Cerebellar cortex (tissue), 1 donor: ENCODE measurements at places on chromosomes 6 and 20.

DNA sequence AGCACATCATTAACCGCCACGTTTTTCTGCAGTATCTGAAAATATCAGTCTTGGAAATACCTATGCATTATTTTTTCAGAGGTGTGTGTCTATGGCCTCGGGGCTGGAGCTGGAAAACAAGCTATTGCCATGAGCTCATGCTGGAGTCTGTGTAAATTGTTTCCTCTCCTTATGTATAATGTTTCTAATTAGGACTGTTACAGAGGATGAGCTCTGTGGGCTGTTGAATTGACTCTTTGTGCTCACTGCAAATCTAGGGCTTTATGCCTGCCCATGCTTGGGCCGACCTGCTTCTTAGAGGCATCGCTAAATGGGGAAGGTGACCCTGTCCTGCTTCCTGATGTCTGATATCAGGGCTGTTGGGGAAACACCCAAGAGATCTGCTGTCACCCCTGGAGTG, 80.8 kb upstream of the SLC22A16 start:
- no peak for DNase-seq

DNA sequence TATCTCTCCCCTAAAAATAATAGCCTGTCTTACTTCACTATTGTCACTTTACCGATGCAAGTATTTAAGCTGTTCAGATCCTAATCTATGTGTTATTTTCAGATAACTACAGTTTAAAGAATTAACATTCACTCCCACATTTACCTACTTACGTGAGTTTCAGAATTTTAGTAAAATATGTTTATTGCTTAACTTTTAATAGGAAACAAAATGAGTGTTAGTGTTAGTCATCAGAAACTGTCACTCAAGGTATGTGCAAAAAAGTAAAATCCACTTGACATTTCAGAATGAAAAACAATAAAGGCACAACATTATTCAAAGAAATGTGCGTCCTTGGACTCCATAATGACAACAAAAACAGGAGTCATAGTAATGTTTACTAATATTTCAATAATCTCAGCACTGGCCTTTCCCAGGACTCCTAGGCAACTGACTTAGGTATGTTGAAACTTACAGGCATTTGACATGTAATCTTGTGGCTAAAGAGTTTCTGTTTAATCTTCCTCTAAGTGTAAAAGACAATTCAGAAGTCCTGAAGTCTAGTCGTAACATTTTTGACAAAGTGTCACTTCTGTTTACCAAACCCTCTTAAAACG, 4.5 kb downstream of the ATXN1 start:
- DNase-seq, result no peak

- no peak for DNase-seq
Measured at GRCh38 chr6:44074813-44075646, 52.2 kb downstream of the MRPL14 start.

DNA sequence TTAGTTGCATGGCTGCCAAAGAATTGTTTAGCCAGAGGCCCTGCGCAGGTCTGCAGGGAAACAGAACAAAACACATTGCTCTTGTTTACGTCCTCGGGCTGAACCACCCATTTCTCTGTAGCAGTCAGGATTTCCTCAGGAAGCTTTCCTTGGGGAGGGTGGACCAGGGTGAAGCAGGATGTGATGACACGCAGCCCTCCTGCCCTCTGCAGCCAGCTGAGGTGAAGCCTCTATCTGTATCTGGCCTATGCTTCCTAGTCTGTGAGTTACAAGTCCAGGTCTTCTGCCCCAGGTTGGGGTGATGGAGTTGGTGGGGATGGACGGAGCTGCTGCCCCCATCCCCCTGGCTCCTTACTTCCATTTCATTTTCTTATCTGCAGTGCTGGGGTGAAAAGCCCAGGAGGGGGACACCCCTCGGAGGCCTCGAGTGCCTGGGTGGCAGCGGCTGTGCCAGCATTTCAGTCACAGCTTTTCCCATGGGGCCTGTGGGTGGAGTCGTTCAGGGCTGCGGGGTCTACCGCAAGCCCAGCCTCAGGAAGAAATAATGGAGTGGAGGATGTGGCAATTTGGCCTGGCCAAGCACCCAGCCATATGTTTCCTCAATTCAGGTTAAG, 24.9 kb downstream of the SASH1 start:
- DNase-seq, result no peak

GRCh38 chr6:134435814-134436280, 117.9 kb upstream of the SGK1 start:
- DNase-seq, result no peak

GRCh38 chr20:33669873-33670640, 3.3 kb downstream of the ACTL10 start:
- no peak for DNase-seq

DNA sequence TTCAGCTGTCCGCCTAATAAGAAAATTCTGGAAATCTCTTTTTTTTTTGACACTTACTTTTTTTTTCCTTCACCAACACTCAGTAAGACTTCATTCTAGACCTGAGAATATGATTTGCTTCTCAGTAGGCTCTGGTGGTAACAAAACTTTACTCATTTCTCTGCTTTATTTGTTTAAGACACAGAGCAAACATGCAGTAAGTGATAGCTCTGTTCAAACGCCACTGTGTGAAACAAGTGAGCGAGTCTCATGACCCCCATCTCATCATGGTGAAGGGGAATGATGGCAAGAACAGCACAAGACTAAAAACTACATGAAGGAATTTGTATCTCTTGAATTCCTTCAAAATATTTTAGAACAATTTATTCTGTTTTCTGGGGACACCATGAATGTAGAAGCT, 541.6 kb upstream of the POU3F2 start:
- no peak for DNase-seq

GRCh38 chr6:13427801-13428582, 59.4 kb downstream of the GFOD1 start:
- no peak for DNase-seq

GRCh38 chr6:121771937-121772720, 336.7 kb downstream of the GJA1 start:
- no peak for DNase-seq

GRCh38 chr20:10501402-10501801, 66.3 kb downstream of the SLX4IP start:
- DNase-seq, result peak; percentile 16

GRCh38 chr6:111080698-111081097, 6.6 kb upstream of the SLC16A10 start:
- no peak for DNase-seq

GRCh38 chr6:64049736-64050135, 414.1 kb downstream of the PHF3 start:
- no peak for DNase-seq

- no peak for DNase-seq
Measured at GRCh38 chr20:8408587-8409307, 276.7 kb downstream of the PLCB1 start.

- DNase-seq, result no peak
Measured at GRCh38 chr6:33616913-33617312, 4.2 kb upstream of the ITPR3 start.

DNA sequence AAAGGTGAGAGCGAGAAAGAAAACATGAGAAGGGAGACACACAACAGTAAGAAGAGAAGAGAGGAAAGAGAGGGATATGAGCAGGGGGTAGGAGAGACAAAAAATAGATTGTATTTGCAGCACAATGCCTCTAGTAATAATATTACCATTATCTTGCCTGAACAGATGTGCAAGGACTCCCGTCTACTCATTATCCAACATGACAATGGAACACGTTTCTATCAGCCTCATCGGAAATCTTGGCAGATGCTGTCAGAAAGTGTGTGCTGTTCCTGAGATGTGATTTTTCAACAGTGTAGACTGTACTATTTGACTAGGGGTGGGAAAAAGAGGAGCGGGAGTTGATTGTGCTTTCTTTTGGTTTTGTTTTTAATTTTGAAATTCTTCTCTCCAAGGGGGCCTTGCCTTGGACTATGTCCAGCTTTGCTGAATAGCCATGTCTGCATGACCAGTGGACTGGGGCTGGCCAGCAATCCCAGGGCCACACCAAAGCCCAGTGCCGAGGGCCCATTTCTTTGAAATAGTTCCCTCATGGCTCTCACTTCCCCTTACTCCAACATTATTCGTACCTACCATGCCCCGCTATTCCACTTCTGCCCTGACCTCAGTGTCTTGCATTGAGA, 11.3 kb upstream of the TRAM2 start:
- no peak for DNase-seq

DNA sequence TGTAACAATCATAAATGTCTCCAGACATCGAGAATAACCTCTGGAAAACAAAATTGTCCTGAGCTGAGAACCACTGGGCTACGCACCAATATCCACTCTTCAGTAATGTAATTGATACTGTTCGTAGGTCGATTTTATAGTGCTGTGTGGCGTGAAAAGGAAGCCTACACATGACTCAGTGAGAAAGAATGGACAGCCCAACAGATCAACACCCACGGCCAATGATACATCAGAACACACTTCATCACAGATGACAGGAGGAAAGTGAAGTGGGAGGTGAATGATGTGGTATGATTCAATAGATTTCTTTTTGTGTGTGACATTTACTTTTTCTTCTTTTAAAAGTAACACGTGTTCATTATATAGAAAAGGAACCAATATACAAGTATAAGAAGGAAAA, 93.5 kb downstream of the RPS12 start:
- DNase-seq, result no peak

GRCh38 chr20:10565191-10565921, 108.4 kb downstream of the JAG1 start:
- DNase-seq, result no peak

- no peak for DNase-seq
Measured at GRCh38 chr6:116542426-116542825, 3.1 kb downstream of the TRAPPC3L start.

GRCh38 chr6:135008072-135008940, 46.3 kb downstream of the HBS1L start:
- DNase-seq, result no peak

- DNase-seq, result peak; percentile 73
Measured at GRCh38 chr6:87151781-87152525, 3.4 kb upstream of the ZNF292 start.

- DNase-seq, result no peak
Measured at GRCh38 chr6:104505838-104506237, 353.9 kb downstream of the HACE1 start.

GRCh38 chr6:137472641-137473137, 21.5 kb downstream of the OLIG3 start:
- no peak for DNase-seq

- no peak for DNase-seq
Measured at GRCh38 chr20:53975761-53976160, 94.6 kb downstream of the BCAS1 start.

DNA sequence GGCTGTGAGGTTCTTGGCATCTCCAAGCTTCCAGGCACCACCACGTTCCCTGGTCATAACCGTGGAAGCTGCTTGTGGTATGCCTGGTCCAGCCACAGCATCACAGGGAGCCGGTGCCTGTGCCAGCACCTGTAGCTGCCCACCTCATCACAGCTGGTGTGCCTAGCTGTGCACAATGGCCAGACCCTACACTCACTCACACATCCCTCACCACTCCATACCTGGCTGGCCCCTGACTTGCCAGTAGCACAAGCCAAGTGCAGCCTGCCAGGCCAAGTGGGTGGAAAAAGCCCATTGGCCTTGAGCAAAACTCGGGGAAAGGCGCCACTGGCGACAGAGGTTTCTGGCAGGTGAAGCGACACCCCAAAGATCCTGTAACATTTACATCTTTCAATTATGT, 192.3 kb upstream of the MANEA start:
- no peak for DNase-seq

DNA sequence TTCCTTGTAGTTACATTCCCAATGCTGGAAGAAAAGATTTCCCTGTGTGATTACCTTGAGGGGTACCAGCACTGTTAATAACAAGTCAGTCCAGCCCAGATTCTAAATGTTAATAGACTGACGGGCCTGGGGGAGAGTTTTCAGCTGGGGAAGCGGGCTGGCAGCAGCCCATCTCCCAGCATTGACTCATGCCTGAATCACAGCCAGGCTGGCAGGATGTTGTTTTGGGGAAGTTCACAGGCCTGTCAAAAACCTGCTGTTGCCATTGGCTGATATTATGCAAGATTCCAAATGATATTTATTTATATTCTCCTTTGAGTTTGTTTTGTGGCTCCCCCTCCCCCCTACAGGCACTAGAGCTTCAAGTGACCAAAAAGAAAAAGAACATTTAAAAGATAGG, 213.9 kb upstream of the CNR1 start:
- DNase-seq, result peak; percentile 92

DNA sequence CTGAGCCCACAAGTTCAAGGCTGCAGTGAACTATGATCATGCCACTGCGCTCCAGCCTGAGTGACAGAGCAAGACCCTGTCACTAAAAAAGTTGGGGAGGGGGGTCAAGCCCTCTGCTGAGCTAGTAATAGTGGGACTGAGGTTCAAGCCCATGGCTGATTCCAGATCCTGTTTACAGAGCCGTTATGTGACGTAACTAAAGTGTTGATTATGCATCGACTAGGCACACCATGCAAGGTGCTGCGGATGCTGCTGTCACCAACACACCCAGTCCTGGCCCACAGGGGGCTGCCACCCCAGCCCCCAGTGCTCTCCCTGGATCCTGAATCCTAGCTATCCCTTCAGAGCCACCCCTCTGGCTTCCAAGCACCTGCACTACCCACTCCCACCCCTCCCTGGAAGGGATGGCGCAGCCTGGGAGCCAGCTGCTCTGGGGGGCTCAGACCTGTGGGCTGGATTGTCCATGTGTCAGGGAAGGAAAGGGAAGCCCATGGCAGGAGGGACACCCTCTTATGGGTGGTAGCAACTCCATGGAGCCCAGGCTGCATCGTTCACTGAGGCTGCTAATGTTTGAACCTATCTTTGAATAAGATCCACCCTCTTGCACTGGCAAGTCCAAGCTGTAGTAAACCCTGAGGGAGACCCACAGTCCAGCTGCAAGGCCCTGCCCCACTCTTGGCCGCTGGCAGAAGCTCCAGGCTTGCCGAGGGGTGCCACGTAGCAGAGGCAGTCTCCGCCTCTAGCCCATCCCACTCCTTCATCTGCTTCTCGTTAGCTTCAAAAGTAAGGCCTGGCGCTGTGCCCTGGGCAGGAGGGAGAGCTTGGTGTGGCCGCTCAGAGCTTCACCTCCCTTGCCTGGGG, 95.0 kb downstream of the SNX5 start:
- DNase-seq, result no peak

DNA sequence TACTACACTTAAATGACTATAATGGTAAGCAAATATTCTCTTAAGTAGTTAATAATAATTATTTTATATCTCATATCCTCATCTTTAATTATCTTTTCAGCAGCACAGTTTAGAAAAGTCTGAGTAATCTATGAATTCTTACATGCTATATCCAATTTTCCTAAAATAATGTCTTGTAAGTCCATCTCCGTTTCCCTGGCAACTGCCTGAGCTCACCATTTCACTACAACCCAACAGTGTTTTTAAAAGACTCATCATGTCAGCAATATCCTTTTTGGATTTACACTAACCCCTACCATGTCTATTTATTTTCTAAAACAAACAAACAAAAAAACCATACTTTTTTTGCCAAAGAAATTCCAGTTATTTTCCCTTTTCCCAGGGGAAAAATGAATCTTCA, 859.6 kb downstream of the EYS start:
- no peak for DNase-seq

- no peak for DNase-seq
Measured at GRCh38 chr6:130575557-130575956, 209.7 kb downstream of the TMEM200A start.

- peak; percentile 4 for DNase-seq
Measured at GRCh38 chr6:62891065-62891647, 320.1 kb upstream of the FKBP1C start.
